MG63 (cell line): ENCODE measurements at places on chromosomes 2 and 18. TPM values are rescaled to one million over a fixed set of nuclear protein-coding genes. Genes with fewer than 3 reads are reported as not detected.

Gene UGT1A8
- total RNA-seq, result 0.27 and 2.2 TPM in 2 replicates

DNA sequence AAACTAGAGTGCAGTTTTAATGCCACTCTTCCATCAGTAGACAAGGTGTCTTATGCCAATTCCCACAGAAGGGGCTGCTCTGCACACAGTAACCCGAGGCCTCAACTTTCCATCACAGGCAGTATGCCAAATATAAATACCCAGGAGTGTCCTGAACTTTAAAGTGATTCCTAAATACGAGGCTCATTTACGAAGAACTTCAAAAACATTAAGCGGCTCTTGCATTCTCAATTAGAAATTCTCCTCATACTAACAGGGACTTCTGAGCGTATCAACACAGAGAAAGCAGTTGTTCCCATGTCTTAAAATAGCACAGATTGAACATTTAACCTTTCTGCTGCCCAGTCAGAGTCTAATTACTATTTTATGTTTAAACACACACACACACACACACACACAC, 638.6 kb downstream of the ERBB4 start:
- no peak for DNase-seq

Gene GAL3ST2
- 1.7 TPM in 1 of 2 replicates, not detected in the other for total RNA-seq

Gene ALK
- not detected in 2 replicates for total RNA-seq

DNA sequence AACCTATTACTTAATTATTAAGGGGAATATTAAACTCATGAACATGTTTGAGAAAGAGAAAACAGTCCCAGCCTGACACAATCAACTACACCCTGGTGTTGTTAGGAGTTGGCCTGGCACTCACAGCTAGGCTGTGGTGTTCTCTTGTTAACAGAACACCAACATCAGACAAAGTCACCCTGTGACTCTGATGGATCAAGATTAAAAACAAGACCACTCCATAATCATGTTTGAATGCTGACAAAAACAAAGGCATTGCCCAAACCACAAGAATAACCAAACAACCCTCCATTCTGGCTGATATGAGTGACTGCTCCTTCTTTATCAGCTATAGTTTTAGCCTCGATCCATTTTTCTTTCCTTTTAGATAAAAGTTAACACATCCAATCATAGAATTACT, 3.0 kb downstream of the BOLL start:
- DNase-seq, result no peak
